ENCODE measurements at places on chromosomes 1 and 21.
A peak's percentile ranks its signal among the peaks of the same experiment; 100 is the strongest.

- no peak for DNase-seq
Observed at GRCh38 chr1:5685446-5686040, 306.7 kb downstream of the NPHP4 start.

DNA sequence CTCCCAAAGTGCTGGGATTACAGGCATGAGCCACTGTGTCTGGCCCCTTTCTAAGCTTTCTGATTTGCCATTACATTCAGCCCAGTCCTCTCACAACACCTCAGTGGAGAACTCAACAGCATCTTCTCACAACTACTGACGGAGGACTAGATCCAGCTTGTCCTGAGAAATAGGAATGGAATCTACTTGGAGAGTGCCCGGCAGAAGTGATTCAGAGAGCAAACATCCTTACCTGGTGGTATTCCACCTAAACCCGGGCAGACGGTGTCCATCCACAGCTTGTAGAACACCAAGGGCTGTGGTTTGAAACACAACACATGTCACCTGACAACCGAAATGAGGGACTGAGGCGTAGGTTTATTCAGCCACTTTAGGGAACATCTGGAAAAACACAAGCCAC, 28.8 kb upstream of the CCSAP start:
- no peak for DNase-seq

DNA sequence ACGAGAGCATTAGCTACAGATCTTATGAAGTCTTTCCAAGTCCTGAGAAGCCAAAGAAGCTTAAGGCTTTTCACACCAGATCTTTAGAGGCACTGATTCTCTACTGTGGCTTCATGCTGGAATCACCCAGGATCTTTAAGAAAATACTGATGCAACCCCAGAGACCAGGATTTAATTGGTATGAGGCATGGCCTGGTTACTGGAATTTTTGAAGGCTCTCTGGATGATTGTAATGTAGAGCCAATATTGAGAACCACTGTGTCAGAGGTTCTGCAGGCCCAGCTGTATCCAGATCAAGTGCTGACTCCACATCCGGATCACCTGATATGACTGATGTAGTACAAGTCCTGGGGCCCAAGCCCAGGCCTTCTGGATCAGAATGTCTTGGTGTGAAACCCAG, 105.7 kb downstream of the PLPPR5 start:
- DNase-seq = no peak

GRCh38 chr1:56190806-56191365, 388.5 kb downstream of the PLPP3 start:
- DNase-seq = no peak

DNA sequence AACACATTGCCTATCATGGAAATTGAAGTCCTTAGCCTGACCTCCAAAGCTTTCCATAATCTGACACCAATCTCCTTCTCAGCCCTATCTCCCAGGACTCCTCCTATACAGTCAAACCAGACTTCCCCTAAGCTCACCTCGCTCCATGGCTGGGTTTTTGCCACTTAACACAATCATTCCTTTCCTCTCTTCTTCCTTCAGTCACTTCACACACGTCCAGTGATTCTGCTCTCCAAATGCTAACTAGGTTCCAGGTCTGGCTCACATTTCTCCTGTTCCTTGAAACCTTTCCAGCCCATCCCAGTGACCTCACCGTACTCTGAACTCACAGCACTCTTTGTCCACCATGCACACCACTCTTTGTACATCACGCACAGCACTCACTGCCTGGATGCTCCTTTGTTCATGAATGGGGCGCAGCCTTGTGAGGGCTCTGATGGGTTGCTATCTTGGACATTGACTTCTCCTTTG, 98.4 kb downstream of the GLUL start:
- no peak for DNase-seq

- peak; percentile 66 for DNase-seq
Observed at GRCh38 chr1:19010995-19011844, 54.7 kb upstream of the IFFO2 start.

DNA sequence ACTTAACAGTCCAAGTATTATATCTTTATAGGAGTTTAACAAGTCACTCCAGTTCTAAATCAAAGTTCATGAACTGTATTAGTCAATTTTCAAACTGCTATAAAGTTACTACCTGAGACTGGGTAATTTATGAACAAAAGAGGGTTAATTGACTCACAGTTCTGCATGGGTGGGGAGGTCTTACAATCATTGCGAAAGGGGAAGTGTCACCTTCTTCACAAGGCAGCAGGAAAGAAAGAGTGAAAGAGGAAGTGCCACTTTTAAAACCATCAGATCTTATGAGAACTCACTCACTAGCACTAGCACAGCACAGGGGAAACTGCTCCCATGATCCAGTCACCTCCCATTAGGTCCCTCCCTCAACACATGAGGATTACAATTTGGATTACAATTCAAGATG, 70.0 kb downstream of the CLCA4 start:
- DNase-seq = no peak

- no peak for DNase-seq
Observed at GRCh38 chr1:109457819-109458218, 8.5 kb upstream of the SYPL2 start.

- peak; percentile 68 for DNase-seq
Observed at GRCh38 chr1:35707601-35708440, 10.9 kb downstream of the C1orf216 start.

- DNase-seq = no peak
Observed at GRCh38 chr1:223216531-223217205, 73.6 kb upstream of the TLR5 start.

DNA sequence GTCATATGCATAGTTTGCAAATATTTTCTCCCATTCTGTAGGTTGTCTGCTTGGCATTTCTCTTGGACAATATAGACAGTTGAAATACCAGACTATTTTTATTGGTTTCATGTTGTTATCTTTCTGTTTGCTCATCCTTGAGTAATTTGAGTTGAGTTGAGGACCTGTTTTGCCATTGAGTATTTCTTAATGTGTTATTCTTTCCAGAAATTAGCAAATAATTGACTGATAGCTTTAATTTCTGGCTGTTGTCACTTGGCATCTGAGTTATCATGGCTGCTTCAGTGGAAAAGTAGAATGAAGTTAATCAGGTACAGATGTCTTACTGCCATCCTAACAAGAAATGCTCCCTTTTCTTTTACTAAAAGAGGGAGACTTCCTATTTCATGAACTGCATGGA, 264.8 kb upstream of the DUSP10 start:
- DNase-seq = no peak

DNA sequence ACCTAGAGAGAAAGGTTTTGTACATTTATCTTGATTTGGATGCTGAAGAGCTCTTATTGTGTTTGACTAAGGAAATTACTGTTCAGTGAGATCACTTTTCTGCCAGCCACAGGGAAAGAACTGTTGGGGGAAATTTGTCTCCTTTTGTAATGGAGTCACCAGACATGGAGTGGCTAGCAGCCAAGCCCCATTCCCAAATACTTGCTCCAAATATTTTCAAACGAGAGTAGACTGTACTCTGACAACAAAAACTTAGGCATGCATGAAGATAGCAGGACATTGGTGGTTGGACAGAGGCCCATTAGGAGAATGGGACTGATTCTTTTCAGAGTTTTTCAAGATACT, 21.1 kb downstream of the IPO9 start:
- DNase-seq = peak; percentile 50

DNA sequence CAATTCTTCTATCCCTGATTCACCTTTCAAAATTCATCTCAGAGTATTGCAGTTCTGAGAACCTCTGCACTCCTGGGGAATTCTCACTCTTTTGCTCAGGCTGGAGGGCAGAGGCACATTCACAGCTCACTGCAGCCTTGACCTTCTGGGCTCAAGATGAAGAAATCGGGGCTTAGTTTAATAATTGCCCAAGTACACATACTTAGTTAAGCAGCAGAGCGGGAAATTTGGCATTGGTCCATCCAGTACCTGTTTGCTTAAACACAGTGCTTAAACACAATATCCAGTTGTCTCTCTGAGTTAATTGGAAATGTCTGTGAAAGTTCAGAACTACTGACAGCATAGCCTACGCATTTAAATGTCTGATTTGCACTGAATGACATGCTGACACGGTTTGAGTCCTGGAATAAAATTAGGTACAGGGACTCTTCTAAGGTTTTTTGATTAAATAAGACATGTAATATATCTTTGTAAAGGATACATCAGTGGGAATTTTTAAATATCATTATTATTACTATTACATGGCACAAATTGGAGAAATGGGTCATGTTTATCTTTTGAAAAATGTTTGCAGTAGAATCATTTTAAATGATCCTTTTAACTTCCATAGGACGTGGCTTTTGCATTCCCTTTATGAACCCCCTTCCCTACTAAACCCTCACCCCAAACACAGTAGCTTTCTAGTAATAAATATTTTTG, 337.4 kb downstream of the SRGAP2C start:
- no peak for DNase-seq

DNA sequence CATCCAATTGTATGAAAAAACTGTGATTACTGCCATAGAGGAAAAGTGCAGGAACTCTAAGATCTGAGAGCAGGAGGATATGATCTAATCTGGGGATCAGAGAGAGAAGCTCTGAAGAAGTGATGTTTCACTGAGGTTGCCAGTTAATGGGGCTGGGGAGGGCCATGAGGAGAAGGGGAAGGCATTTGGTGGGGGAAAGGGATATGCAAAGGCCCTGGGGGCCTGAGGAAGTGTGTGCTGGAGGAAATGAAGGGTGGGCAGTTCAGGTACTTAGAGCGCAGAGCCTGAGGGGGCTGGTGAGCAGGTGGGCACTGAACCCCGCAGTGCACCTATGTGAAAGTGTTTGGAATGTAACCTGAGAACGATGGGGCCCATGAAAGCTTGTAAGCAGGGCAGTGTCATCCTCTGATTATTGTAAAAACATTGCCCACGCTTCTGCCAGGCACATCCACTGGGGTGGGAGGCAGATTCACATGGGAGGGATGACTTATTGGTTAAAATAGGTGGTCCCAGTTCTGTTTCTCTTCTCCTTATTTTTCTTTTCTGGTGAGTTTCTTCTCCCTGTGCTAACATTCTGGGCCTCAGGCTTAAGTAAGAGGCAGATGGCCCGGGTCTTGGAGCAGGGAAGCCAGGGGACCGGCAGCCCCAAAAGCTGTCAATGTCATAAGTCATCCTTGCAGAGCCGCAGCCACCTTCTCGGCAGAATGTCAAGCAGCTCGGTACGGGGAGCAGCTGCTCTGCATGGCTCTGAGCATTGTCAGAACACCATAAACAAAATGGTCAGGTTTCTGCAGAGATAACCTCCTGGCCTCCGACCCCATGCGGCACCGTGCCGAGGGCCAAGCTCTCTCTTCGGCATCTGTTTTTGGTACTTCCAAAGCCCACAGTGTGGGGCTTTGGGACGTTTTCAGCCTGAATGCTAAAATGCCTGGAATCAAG, 492.0 kb upstream of the VAMP3 start:
- DNase-seq = no peak

- DNase-seq = no peak
Observed at GRCh38 chr1:168433238-168433637, 110.6 kb downstream of the XCL2 start.

- no peak for DNase-seq
Observed at GRCh38 chr1:247506831-247507230, 29.4 kb downstream of the OR2C3 start.

DNA sequence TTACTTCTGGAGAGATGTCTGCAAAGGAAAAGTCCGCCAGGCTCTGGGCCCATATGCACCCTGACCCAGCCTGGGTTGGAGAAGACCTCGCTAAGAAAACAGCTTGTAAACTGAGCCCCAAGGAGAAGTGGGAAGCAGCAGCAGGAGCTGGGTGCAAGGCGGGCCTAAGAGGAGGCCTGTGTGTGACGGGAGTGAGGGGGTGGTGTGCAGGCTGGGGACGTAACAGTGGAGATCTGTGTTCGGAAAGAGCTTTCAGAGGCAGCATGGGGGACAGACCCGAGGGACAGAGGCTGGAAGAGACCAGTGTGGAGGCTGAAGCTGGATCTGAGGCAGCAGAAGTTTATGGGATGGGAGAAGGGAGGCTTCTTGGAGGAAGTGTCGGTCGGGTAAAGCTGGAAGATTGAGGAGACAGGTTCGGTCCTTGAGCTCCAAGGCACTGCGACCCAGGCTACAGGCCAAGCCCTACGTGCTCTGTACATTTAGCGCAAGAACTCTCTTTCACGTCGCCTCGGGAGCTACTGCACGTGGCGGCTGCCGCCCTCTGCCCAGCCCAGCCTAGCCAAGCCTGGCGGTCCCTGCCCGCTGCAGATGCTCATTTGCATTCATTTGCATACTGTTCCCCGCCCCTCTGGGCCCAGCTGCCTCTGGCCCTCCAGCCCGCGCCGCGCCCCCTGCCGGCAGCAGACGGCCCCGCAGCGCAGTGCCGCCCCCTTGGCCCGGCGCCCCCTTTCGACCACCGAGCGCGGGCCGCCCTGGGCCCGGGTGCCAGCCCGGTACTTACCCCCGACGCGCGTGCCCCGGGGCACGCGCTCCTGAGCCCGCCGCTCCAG, 6.3 kb downstream of the HPCA start:
- DNase-seq = peak; percentile 52

- DNase-seq = no peak
Observed at GRCh38 chr1:9187004-9187403, 47.6 kb upstream of the H6PD start.

DNA sequence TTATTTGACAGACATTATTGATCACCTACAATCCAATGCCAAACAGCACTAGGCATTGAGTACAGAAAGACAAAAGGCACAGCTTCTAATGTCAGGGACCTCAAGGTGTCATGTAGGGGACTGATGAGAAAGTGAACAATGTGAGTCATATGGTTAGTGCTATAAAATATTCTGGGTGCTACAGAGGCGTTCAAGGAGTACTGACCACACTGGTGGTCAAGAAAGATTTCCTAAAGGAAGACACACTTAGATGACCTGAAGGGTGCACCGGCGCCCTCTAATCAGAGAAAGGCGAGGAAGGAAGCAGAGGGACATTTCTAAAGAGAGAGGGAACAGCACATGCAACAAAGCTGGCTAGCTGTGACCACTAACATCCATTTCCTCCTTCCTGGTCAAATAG, 64.9 kb upstream of the F3 start:
- DNase-seq = no peak

DNA sequence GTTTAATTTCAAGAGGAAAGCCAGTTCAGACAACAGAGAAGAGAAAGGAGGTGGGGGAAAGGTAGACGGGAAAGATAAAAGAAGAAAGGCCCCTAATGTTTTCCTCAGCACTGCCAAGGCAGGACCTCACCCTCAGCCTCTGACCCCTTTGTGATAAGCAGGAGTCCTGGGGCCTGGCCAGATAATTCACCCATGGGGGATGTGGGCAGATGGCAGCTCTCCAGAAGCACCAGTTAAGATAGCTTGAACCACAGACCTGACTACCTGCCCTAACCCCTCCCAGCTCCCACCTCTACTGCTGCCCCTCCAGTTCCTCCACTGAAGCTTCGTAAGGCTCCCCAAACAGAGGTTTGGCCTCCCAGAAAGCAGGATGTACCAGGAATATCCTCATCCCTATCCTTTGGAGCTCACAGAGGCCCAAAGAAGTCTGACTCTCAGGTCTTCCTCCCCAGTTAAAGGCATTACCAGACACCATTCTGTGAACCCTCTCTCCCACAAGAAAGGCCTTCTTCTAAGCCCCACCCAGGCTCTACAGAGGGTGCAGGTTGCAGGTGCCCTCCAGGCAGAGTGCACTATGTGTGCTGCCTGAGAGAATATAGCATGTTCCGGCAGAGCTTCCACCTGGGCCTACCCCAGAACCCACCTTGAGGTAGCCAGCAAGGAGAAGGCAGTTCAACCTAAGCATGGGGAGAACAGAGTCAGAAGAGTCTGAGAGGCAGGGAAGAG, 9.2 kb upstream of the SNAPIN start:
- DNase-seq = no peak

- peak; percentile 24 for DNase-seq
Observed at GRCh38 chr21:45997495-45998275, 16.1 kb downstream of the COL6A1 start.
